ENCODE measurements at places on chromosomes 1 and 21. TPM values are rescaled to one million over a fixed set of nuclear protein-coding genes. Genes with fewer than 3 reads are reported as not detected.

- DNase-seq = no peak
- peaks cover 88% of the 10 kb centered on the region for H3K36me3 ChIP-seq
- no peaks in the 10 kb centered on the region for H3K27me3 ChIP-seq
- no peak overlapping the region for H3K27ac ChIP-seq
Observed at GRCh38 chr1:154264454-154264853, 8.0 kb upstream of the HAX1 start.

ITLN2 gene
- total RNA-seq = 6.3 TPM

GRCh38 chr1:183027031-183027430 lies 3.8 kb downstream of the LAMC1 start:
- H3K36me3 ChIP-seq = no peaks in the 10 kb centered on the region
- no peak for DNase-seq
- no peaks in the 10 kb centered on the region for H3K4me1 ChIP-seq
- no peaks in the 10 kb centered on the region for H3K27me3 ChIP-seq
- H3K27ac ChIP-seq = no peak overlapping the region

RNU1-1 gene
- total RNA-seq = not detected

DNA sequence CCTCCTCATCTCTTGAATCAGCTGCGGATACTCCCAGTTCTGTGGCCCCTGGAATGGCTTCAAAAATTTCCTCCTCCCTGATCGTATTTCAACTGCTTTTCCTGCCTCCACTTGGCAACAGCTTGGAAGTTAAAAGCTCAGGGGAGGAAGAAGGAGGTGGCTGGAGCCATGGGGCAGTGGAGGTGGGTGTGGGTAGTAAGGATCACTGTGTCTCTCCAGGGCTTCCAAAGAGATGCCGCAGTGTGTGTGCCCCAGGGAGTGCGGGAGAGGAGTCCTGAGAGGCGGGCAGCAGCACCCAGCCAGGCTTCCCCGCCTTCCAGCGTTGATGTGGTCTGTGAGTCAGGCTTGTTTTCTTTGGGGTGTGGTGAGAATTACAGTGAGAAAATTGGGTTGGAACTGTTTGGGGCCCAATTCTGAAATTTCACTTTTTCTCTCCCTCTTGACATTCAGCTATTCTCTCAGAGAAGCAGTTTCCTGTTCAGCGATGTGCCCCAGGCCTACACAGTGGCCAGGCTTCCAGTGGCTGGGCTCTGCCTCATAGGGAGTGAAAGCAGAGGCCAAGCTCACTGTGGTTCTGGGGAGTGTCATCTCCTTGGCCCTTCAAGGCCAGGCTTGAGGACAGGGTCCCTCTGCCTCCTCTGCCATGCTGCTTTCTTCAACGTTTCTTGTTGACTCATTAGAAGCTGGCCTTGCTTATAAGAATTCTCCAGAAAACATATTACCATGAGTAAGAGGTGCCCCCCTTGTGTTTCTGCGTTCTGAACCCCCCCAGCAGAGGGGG lies 69.0 kb downstream of the PGM1 start:
- H3K27me3 ChIP-seq = no peaks in the 10 kb centered on the region
- H3K4me1 ChIP-seq = no peaks in the 10 kb centered on the region
- DNase-seq = no peak
- H3K36me3 ChIP-seq = peaks cover 7% of the 10 kb centered on the region
- H3K27ac ChIP-seq = peak overlapping the region; percentile 35

NBPF6 gene
- total RNA-seq = not detected

GRCh38 chr1:52288286-52288685 lies 77.7 kb downstream of the CC2D1B start:
- no peaks in the 10 kb centered on the region for H3K36me3 ChIP-seq
- H3K27ac ChIP-seq = no peak overlapping the region
- no peaks in the 10 kb centered on the region for H3K4me1 ChIP-seq
- no peaks in the 10 kb centered on the region for H3K27me3 ChIP-seq
- no peak for DNase-seq

DNA sequence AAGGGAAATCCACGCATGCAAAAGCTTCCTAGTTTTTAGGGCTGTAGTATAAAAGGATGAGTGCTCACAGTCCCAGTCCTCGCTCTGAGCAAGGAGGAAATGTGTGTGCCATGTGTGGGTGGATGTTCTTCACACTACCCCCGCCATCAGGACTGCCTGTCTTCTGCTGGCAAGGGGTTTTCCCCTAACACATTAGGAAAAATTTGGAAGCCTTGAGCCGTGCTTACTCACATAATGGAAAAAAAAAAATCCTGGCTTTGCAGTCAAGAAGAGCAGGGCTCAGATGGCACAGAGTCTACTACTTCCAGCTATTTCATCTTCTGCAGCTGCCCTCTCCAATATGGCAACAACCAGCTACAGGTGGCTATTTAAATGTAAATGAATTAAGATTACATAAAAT lies 363.1 kb downstream of the PLPP3 start:
- no peaks in the 10 kb centered on the region for H3K4me1 ChIP-seq
- no peaks in the 10 kb centered on the region for H3K27me3 ChIP-seq

GRCh38 chr1:158199849-158200248 lies 19.2 kb downstream of the CD1D start:
- H3K4me1 ChIP-seq = no peaks in the 10 kb centered on the region
- no peak for DNase-seq
- no peak overlapping the region for H3K27ac ChIP-seq
- H3K27me3 ChIP-seq = no peaks in the 10 kb centered on the region
- H3K4me3 ChIP-seq = no peak overlapping the region
- no peaks in the 10 kb centered on the region for H3K36me3 ChIP-seq

Measured in right atrium auricular region (tissue), 2 donors.